SHP77 (cell line): ENCODE measurements at places on chromosomes 13 and 19.

GRCh38 chr13:88063741-88064140 lies 392.6 kb downstream of the SLITRK5 start:
- peak; percentile 9 for DNase-seq

DNA sequence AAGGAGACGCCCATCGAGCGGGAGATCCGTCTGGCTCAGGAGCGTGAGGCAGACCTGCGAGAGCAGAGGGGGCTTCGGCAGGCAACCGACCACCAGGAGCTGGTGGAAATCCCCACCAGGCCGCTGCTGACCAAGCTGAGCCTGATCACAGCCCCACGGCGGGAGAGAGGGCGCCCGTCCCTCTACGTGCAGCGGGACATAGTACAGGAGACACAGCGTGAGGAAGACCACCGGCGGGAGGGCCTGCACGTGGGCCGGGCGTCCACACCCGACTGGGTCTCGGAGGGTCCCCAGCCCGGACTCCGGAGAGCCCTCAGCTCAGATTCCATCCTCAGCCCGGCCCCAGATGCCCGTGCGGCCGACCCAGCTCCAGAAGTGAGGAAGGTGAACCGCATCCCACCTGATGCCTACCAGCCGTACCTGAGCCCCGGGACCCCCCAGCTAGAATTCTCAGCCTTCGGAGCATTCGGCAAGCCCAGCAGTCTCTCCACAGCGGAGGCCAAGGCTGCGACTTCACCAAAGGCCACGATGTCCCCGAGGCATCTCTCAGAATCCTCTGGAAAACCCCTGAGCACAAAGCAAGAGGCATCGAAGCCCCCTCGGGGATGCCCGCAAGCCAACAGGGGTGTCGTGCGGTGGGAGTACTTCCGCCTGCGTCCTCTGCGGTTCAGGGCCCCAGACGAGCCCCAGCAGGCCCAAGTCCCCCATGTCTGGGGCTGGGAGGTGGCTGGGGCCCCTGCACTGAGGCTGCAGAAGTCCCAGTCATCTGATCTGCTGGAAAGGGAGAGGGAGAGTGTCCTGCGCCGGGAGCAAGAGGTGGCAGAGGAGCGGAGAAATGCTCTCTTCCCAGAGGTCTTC lies 7.1 kb downstream of the MISP start:
- no peak for DNase-seq

DNA sequence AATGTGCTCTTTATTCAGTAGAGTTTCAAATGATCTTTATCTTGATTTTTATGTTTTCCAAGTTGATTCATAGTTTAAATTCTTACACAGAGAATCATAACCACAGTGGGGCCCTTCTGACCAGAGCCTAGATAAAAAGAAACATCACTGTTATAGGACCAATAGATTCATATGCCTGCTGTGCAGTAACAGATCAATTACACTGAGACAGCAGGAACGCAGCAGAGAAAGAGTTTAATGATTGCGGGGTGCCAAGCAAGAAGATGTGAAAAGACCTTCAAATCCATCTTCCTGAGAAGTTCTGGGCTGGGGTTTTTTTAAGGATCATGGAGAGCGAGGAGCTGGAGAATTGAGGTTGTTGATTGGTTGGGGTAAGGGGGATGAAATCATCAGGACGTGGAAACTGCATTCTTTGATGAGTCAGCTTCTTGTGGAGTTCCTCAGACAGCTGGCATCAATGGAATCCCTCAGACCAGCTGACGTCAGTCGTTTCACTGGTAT lies 346.6 kb downstream of the TBC1D4 start:
- DNase-seq, result no peak

- DNase-seq, result no peak
Measured at GRCh38 chr13:51929699-51930098, 67.9 kb downstream of the CCDC70 start.

DNA sequence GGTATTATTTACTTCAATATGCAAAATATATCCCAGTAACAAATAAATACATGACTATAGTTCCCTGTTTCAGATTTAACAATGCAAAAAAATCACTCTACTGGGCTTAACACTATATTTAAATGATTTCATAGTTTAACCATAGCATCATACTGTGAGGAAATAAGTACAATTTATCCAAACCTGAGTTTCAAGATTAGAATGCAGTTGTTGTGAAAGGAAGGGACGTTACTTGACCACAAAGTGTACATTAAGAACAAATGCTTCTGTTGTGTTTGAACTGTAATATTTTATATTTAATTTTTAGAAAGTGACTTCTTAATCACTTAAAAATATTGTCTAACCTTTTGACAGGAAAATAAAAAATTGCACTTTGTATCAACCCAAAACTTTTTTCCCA lies 1747.9 kb upstream of the SPRY2 start:
- DNase-seq, result no peak

GRCh38 chr19:37907735-37908455 lies 887 bp downstream of the SIPA1L3 start:
- no peak for DNase-seq

GRCh38 chr13:95226932-95227695 lies 74.1 kb downstream of the ABCC4 start:
- DNase-seq, result no peak

DNA sequence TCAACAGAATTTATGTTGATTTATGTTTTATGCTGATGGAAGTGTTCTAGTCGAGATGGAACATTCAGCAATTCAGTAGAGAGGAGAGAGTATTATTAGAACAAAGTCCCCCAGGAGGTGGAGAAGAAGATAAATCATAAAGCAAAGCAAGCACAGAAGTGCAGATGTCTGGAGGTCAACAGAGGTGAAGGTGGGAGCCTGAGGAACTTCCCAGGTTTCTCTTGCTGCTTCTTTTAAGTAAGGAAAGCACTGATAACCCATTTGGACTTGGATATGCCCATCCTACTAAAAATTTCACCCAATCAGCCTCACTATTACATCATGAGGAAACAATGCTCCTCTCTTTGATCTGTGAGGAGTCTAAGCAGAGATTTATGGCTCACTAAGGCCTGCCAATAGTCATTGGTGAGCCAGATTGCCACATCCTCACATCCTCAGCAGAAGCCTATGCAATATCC lies 98.8 kb downstream of the EPSTI1 start:
- no peak for DNase-seq

DNA sequence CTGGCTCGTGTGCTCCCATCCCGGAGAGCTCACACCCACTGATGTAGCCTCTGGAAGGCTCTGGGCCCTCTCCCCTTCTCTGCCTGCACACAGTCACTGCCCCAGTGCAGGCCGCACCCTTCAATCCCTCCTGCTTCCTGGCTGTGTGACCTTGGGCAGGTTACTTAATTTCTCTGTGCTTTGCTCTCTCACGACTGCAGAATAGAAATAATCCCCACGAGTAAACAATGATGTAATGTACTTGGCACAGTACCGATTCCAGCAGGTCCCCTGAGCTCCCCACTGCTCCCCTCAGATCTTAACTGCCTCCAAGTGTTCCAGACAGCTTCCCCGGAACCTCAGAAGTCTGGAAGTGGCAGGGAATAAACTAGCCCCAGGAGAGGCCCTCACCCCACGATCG lies 16.1 kb downstream of the LIG1 start:
- no peak for DNase-seq

GRCh38 chr13:48942131-48942530 lies 33.6 kb upstream of the FNDC3A start:
- no peak for DNase-seq

- DNase-seq, result no peak
Measured at GRCh38 chr13:92122186-92122853, 723.9 kb downstream of the GPC5 start.

DNA sequence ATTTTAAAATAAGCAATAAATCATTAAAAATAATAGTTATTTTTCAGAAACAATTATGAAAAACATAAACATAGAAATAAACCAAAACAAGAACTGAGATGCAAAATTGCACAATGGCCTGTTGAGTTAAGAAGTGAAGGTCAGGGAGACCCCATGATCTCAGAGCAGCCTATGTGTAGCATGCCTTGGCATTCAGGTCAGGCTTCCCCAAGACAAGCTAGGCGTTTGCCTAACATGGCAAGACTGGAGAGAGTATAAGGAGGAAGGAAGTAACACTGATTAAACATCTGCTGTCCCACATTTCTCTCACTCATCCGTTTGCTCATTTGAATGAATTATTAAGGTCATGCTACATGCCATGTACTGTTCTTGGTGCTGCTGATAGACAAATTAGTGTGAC lies 291.8 kb downstream of the TSHZ3 start:
- DNase-seq, result no peak

GRCh38 chr19:4386041-4386782 lies 14.1 kb downstream of the SH3GL1 start:
- no peak for DNase-seq

- DNase-seq, result no peak
Measured at GRCh38 chr19:46497773-46498172, 2.1 kb upstream of the PNMA8B start.

GRCh38 chr13:93589788-93590187 lies 363.2 kb downstream of the GPC6 start:
- DNase-seq, result no peak

- DNase-seq, result no peak
Measured at GRCh38 chr13:36530050-36530789, 97.9 kb downstream of the CCNA1 start.

DNA sequence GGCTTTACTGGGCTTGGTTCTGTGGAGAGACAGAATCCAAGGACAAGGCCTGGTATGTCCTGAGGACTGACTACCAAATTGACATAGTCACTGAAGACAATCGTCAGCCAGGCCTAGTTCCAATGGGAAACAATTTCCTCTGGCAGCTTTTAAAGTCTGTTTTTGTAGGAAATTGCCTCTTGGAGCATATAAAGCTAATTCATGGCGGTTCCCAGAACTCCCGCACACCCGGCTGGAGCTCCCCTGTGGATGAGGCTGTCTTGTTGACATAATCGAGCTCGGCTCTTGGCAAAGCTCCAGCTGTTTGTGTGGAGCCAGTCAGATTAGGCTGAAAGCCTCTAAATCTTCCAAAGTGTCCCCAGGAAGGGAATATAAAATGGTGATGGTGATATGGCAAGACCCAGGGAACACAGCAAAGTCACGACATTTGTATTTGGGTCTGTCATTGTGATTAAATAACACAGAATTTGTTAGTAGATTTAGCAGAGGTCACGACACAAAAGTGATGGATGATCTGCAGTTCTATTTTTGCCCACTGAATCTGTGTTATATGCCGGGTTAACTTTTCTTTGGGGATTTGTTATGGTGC lies 395.0 kb downstream of the PCDH9 start:
- peak; percentile 92 for DNase-seq

DNA sequence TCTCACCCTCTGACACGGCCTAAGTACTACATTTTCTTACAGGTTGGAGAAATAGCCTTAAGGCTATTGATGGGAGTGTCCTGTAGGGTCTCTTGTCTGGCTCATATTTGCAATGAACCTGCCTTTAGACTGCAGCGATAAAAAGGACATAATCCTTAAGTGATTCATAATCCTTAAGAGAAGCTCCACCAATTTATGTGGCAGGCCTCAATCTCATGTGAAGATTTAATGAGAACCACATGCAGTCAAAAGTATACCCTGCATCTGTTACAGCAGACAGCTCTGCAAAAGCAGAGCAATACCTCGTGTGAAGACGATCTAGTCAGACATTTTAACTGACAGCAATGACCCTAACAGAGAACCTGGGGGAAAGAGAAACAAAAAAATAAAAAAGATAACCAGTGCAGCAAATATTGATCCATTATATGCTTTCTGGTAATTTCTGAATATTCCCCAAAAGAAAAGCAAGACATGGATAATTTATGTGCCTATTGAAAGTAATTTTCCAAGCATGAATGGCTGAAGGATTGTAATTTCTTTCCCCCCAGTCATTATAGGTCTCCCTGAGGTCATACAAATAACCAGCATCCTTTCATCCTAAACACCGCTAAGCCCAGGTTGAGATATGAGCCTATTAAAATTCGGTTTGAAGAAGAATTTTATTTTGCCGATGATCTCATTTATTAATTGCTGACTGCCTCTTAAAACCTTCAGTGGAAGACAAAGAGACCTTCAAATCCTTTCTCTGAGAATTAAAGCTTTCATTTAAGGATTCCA lies 321.8 kb upstream of the NBEA start:
- no peak for DNase-seq

- no peak for DNase-seq
Measured at GRCh38 chr19:36236304-36236945, 21.5 kb downstream of the ZNF146 start.

GRCh38 chr19:41350735-41351338 lies 2.9 kb downstream of the TGFB1 start:
- no peak for DNase-seq

GRCh38 chr19:41373993-41374392 lies 2.3 kb upstream of the TMEM91 start:
- DNase-seq, result peak; percentile 81

DNA sequence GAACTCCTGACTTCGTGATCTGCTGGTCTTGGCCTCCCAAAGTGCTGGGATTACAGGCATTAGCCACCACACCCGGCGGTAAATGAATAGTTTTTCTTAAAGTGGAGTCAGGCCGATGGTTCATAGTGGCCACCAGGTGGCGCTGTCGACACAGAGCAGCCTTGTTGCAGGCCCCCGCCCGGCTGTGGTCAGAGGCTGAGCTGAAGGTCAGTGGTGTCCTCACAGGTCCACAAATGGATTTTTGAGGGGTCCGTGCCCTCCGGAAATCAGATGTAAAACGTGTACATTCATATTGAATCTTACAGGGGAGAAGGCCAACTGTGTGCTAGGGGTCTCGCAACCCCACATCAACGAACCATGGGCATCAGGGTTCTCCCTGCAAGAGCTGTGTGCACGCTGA lies 13.4 kb upstream of the WDR18 start:
- DNase-seq, result no peak

DNA sequence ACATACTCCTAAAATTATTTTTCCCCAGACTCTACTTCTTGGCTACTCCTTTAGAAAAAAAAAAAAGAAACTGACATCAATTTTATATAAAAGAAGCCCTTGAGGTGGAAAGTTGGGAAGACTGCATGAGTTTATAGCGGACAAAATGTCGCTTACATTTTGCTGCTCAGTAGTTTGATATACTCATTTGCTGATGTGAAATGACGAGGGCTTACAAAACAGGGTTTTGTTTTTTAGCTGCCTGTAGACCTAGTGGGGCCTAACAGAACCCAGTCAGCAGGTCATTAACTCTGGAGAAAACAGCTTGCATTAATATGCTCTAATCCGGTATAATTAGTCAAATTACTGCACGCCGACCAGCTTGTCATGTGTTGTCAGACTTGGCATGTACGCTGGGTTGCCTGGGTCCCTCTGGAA lies 37.6 kb upstream of the MAB21L1 start:
- no peak for DNase-seq

GRCh38 chr13:112530861-112531260 lies 57.1 kb downstream of the TUBGCP3 start:
- no peak for DNase-seq
